A673 (cell line): ENCODE measurements at places on chromosomes 1 and 21.

DNA sequence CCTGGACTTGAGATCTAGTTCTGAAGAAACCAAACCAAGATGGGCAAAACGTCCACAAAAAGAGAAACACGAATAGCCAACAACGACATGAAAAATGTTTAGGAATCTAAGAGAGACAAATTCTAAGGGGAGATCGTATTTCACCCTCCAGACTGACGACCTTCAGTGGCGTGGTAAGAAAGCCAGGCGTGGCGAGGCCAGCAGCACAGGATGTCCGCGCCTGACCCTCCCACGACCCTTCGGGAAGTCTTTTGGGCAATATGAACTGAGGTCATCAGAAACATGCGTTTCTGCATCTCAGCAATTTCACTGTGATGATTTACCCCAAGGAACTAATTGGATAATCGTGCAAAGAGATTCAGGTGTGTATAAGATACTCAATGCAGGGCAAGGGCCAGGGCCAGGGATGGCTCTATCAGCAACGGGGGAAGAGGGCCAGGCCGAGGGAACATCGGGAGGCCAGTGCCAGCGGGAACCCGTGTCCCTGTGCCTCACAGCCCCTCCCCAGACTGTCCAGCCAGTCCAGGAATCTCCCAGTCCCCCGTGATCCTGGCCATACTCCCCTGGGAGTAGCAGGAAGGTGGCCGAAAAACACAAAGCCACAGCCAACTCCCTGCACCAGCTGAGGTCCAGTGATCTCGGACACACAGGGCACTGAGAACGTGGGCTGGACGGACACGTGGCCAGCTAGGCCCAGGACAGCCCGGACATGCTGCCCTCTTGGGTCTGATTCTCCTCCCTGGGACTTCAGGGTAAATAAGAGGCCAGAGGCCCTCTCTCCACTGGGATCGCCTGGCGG is 53.6 kb upstream of the ADARB1 start:
- no peak for DNase-seq

DNA sequence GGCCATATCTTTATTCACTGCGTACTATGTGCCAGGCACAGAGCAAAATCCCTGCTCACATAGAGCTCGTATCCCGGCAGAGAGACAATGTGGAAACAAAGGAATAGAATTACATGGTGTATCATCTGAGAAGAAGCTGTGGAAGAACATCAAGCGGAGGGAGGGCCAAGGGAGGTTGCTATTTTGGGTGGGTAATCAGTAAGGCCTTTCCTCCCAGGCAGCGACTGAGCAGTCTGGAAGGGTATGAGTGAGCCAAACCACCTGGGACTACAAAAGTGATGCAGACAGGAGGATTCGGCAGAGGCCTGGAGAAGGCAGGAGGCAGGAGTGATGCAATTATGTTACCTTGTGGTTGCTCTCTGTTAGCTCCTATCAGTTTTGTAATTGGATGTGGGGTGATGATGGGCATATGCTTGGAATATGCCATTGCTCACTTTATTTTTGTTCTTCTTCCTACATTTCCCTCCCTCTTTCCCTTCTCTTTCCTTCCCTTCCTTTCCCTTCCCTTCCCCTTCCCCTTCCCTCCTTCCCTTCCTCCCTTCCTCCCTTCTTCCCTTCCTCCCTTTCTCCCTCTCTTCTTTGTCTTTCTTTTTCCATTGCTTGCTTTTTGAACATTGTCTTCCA is 172.9 kb downstream of the DISC1 start:
- no peak for DNase-seq

DNA sequence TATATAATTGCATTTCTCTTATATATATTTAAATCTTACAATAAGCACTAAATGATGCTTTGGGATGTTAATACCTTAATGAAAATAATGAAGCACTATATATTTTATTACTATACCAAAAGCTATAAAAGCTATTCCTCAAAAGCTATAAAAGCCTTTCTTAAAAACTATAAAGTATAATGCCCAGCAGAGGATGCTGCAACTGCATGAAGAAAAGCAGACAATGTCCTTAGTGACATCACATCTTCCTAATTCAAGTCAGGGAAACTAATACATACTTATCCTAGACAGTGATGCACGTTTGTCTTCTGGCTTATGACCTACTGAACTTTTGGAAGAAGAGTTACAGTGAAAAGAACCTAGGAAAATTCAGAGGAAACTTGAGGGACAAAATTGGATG is 13.6 kb upstream of the C1orf185 start:
- DNase-seq = no peak

DNA sequence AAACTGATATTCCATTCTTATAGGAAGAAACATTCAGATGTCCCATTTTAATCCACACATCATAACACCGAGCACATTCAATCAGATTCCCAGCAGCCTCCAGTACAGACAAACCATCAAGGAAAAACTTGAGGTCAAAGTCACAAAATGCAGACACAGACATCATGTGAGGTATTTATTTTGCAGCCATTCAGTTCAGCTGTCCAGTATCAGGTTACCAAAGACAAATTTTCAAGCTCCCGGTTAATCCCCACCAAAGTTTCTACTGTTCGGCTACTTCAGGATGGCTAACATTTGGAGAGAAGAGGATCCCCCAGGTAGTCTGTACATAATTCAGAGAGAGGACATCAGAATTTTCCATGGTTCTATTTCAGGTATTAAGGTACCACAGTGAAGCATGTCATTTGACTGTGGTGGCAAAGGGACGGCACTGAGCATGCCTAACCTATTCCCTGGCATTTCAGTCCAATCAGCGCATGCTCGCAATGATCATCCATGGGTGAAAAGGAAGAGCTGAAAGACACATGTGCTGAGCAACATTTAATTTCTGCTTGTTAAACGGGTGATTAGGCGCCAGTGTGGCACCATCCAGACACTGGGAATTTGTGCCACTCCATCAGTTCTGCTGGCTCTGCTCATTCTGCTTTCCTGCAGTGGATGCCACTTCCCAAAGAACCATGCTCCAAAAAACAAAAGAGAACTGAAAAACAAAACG is 13.6 kb upstream of the NDC1 start:
- DNase-seq = no peak

- DNase-seq = no peak
These were observed at the start of gene RNF186 for GRCh38 chr1:19814681-19815503. Gene RNF186, minus strand, starts transcription at chr1:19815283. Its CDS starts 182 bp downstream, at chr1:19815101.

- DNase-seq = no peak
These were observed 5.8 kb downstream of the SERINC2 start for GRCh38 chr1:31418626-31419323.

GRCh38 chr1:208048904-208049303 is 138.0 kb upstream of the CD34 start:
- DNase-seq = no peak

DNA sequence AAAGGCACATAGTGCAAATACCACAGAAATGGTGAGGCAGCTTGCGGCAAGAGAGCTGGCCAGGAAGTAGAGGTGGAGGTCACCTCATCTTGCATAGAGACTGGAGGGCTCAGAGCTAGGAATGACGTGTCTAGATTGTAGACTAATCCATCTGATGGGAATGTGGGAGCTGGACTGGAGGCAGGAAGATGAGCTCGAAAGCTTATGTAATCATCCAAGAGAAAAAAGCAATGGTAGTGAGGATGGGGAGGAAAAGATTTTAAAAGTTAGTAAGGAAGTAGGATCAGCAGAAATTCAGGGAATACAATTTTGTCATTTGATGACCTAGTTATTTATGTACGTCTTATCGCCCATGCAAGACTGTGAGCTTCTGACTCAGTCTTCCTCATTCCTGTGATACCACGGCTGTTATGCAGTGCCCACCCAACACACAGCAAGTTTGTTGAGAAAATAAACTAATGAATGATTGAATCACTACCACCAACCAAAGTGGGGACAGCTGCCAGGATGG is 123.9 kb downstream of the RRAGC start:
- no peak for DNase-seq

DNA sequence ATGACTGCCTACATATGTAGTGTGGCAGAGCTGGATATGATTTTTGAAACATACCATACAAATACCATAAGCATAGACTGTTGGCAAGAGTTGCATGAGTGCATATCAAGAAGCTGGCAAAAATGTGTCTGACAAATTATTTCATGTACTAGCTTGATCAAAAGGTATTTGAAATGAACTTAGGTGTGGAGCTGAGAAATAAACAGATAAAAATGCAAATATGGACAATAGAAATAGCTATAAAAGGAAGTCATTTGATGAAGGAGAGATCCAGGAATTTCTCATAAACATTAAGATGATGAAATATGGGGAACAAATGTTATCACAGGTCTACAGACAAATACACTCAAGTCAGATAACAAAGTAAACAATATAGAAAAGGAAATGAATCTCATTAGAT is 609.1 kb downstream of the PTPRC start:
- no peak for DNase-seq

DNA sequence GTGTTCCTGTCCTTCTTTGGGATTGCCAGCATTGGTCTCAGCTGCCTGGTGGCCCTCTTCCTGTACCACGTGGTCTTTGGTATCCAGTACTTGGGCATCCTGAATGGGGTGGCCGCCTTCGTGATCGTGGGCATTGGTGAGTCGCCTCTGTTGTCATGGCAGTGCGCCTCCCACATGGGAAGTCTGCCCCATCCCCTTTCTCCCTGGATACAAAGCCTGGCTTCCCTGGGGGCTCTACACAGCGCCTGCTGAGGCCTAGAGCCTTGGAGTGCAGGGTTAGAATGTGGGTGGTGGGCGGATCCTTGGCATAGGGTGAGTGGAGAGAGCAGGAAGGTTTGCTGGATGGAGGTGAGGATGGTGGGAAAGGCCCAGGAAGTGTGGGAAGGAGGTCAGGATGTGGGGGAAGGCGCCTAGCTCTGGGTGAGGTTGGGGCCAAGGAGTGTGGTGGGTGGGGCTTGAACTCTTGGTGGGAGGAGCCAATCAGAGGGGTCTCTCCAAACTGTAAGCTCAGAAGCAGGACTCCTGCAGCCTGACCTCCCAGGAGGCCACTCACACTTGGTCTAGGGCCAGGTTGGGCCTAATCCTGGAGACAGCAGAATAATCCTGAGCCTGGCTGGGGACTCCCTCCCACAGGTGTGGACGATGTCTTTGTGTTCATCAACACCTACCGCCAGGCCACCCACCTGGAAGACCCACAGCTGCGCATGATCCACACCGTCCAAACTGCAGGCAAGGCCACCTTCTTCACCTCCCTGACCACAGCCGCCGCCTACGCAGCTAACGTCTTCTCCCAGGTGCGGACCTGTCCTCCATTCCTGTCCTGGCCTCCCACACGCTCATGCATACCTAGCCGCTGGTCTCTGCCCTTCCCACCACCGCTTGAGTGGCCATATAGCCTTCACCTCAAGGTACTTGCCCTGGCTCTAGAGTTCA is 36.7 kb downstream of the DISP3 start:
- no peak for DNase-seq

- DNase-seq = peak; percentile 93
These were observed 15.8 kb upstream of the RGS13 start for GRCh38 chr1:192620071-192620635.

DNA sequence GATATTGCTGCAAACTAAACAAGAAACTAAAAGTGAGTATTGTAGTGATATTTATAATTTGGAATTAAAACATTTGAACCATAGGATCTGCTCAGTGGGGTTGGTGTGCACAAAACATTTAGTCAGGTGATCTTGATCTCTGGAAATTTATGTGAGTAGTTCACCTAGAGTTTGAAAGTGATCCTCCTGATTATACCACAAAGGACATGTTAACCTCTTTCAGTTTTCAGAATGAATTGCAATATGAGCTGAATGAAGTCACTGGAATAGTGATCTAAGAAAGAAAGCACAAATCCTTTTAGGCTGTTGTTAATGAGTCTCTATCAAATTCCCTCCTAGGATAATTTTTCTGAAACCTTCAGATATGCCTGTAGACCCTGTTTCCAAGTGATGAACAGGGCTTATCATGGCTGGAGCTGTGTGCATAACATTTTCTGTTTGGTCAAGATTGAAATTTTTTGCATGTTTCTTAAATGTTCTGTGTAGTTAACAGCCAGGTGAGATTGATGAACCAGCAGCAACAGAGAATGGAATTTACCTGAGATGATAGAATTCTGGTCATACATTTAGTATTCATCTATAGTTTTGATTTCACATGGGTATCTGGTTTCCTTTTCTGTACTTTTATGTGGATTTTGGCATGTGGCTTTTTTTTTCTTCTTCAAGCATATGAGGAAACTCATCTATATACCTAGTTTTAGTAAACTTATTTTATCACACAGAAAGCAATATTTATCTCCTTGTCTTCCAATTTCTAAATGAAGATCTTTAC is 25.5 kb downstream of the CDC14A start:
- DNase-seq = no peak

- DNase-seq = no peak
These were observed 55.2 kb downstream of the NENF start for GRCh38 chr1:212487774-212488435.

DNA sequence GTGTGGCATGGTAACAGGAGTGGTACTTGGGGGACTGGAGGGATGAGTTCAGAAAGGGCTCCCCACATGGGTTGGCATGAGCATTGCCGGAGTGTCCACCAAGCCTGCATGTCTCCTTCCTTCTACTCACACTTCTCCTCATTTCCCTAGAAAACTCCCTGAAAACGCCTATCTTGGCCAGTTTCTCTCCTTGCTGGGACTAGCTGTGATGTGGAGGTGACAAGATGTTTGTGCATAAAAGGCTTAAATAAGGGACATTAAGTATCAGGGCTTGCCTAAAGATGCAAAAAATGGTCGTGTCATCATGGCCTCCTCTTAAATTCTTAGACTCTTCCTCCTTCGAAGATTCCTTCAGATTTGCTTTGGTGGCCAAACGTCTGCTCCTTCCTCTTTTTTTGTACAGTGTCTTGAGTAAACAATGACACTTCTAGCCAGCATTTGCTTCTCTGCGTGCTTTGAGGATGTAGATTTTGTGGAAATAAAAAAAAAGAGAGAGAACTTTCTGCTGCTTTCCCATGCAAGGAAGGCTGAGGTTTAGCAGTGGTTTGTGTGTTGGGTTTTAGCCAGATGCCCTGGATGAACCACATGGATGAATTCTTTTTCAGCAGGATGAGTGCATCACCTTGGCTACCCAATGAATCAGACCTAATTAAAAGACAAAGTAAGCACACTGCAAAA is 239.1 kb upstream of the IRF2BP2 start:
- no peak for DNase-seq

GRCh38 chr1:12158357-12159092 is 8.3 kb upstream of the TNFRSF1B start:
- DNase-seq = no peak

DNA sequence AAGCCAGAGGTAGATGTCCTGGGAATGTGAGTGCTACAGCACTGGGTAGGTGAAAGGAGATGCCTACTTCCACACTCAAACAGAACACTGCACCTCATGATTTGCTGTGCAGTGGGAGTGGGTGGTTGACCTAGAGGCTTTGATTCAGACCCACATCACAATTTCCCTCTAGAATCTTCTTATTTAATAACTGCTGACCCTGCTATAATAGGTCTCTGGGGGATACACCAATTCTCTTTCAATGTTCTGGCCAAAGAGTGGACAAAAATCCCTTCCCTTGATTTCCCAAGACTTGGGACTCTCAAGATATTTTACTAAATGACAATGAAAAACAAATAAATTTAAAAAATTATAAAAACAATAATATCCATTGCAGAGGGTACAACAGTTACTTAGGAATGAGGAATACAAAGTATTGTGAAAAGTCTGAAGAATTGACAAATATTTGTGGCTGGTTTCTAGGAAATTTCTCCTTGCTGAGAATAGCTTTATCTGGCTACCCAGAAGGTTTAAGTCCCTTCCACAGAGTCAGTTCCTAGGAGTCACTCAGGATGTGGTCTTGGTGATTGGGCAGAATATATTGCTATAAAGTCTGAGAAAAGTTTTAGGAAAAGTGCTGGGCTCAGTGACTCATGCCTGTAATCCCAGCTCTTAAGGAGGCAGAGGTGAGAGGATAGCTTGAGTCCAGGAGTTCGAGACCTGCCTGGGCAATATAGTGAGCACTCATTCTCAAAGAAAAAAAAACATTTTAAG is 2.4 kb upstream of the FCGR2A start:
- DNase-seq = no peak
